ENCODE measurements at places on chromosomes 4 and X. TPM values are rescaled to one million over a fixed set of nuclear protein-coding genes. Genes with fewer than 3 reads are reported as not detected.

Gene SHROOM3
- total RNA-seq = 4.2 TPM

Gene HMX1
- not detected for total RNA-seq

Gene CDKN2AIP
- 11.2 TPM for total RNA-seq

Gene PDGFC
- total RNA-seq = 22.8 TPM

Gene USP51
- 0.65 TPM for total RNA-seq

Gene GUCY1B1
- total RNA-seq = 8.1 TPM

Gene RTL5
- total RNA-seq = 2.6 TPM

Gene NPNT
- not detected for total RNA-seq

Gene PABPC1L2A
- not detected for total RNA-seq

Gene KIT
- 7.3 TPM for total RNA-seq

Gene SEPTIN6
- 24.0 TPM for total RNA-seq

Gene ZFP92
- 0.39 TPM for total RNA-seq

Gene PAGE5
- not detected for total RNA-seq

Gene PRDM8
- 11.9 TPM for total RNA-seq

Gene SEPTIN11
- total RNA-seq = 105 TPM

Gene SOD3
- 2.7 TPM for total RNA-seq

Gene PRSS12
- total RNA-seq = 8.9 TPM

Gene HOPX
- 2.2 TPM for total RNA-seq

Gene CBR4
- 13.6 TPM for total RNA-seq

Gene CXorf49
- not detected for total RNA-seq

Gene RTL9
- 0.39 TPM for total RNA-seq

Gene FAM241A
- 2.3 TPM for total RNA-seq

Gene NEUROG2
- total RNA-seq = not detected

Gene NMU
- total RNA-seq = 0.80 TPM

Gene DEFB131A
- not detected for total RNA-seq

Gene BANK1
- total RNA-seq = not detected

Gene STPG2
- 0.52 TPM for total RNA-seq

Gene CLNK
- total RNA-seq = not detected

Gene APLN
- 4.0 TPM for total RNA-seq

Gene BEND2
- total RNA-seq = not detected

Gene CDKL5
- total RNA-seq = 1.8 TPM

Gene DCAF4L1
- total RNA-seq = 0.13 TPM

All from epithelial cell of alveolus of lung (primary cell).